ENCODE measurements at places on chromosomes 5 and 9.

DNA sequence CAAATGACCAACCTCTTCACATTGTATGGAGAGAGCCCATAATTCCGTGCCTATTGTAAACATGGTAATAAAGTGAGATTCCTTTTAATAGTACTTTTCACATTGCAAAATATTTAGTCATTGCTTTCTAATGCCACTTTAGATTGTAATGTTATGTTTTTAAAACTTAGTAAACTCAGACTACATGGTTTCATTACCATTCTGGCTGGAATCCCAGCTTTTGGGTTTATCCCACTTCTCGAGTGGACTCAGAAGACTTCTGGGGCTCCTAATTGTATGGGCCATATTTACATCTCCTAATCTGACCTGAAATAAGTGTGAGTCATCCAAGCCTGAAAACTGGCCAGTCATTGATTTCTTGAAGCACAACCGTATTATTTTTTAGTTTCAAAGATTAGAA, 217.6 kb downstream of the CAAP1 start:
- DNase-seq: peak; percentile 21

DNA sequence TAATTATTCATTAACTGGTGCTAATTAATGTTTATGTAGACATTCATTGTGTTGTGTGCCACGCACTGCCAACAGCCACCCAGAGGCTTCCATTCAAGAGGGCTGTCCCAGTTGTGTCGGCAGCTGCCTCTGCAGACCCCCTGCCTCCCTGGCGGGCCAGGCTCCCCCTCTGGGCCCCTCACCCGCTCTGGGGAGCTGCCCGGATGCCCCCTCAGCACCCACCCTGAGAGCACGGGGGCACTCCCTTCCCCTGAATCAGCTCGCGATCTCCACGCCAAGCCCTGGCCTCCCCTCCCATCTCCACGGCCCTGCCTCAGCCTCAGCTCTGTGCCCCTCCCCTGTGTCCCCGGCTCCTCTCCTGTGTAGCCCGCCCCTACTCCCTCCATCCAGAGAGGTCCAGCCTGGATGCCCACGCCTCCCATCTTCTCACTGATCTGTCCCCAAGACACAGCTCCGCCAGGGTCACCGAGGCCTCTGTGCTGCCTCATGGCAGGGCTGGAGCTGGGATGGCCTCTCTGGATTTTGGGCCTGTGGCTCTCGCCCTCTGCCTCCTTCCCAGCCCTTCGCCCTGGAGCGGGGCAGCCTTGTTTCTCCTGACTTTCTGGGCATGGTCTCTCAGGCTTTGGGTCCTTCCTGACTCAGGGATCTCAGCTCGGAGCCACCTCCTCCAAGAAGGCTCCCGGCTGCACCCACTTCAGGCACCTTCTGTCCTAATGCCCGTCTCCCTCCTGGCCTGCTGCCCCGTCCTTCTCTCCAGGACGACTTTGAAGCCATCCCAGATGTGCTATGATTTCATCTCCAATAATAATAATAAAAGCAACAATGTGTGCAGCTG, 16.0 kb upstream of the SLC9A3 start:
- DNase-seq: no peak

- no peak for DNase-seq
Observed at GRCh38 chr9:96620832-96621269, 1.2 kb upstream of the CDC14B start.

- DNase-seq: no peak
Observed at GRCh38 chr5:176819476-176819875, 9.1 kb downstream of the UNC5A start.

GRCh38 chr5:132354381-132355139, 14.9 kb upstream of the SLC22A5 start:
- no peak for DNase-seq

DNA sequence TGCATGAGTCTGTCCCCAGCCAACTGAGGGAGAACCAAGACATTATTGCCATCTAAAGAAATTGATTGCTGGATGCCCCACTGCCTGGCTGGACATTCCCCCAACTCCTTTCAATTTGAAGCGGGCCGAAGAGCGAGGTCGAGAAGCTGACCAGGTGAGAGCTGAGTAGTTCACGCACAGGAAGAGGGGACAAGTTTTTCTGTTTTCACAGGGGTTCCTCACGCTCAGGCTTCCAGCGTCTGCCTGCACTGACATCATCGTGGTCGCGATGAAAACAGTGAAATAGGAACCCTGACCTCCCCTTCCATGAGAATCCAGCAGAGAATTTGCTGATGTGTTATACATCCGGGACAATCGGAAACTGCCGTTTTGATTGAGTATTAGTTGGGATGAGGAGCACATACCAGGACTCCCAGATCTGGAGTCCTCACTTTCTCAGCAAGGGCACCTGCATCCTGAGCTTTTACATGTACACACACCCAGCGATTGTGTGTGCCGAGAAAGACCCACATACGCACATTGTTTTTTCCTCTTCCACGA, 3.1 kb upstream of the DMRT3 start:
- DNase-seq: no peak

GRCh38 chr9:130789747-130790672, 45.0 kb upstream of the ABL1 start:
- no peak for DNase-seq

- DNase-seq: no peak
Observed at GRCh38 chr9:124940521-124940893, 376 bp downstream of the GOLGA1 start.

- DNase-seq: no peak
Observed at GRCh38 chr9:111876179-111876578, 20.4 kb upstream of the UGCG start.

- DNase-seq: no peak
Observed at GRCh38 chr9:137025517-137025966, 2.5 kb downstream of the ABCA2 start.

DNA sequence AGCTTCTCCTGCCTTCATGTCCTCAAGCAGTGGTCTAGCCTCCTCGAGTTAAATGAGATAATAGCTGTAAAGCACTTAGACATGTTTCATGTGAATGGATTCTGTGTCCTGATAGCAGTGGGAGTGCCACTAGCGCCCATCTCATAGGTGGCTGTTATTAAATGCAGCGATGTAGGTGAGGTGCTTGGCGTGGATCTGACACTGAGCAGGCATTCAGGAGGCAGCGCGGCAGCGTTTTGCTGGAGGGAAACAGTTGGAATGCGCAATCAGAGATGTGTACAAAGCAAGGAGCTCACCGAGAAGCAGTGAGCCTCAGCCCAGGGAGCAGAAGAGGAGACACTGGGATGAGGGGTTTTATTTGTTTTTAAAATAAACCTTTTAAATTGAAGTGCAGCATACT, 106.6 kb downstream of the RGS3 start:
- no peak for DNase-seq

- DNase-seq: no peak
Observed at GRCh38 chr5:166581826-166582225, 1709.6 kb upstream of the WWC1 start.

DNA sequence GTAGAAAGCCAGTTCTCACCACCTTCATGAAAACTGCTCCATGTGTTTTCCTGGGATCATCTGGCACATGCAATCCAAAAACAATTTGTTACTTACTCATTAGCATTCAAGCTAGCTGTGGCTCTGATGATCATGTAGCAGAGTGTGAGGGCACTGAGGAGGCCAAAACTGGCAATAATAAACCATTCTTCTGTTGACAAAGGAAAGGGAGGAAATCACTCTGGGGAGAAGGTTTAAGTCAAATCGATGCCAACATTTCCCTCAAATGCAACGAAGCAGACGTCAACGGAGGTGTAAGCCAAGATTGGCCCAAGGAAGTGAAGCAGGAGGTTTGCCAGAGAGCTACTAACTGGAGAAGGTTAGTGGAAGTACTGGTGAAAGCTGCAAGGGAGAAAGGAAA, 55.7 kb upstream of the TBC1D9B start:
- no peak for DNase-seq

DNA sequence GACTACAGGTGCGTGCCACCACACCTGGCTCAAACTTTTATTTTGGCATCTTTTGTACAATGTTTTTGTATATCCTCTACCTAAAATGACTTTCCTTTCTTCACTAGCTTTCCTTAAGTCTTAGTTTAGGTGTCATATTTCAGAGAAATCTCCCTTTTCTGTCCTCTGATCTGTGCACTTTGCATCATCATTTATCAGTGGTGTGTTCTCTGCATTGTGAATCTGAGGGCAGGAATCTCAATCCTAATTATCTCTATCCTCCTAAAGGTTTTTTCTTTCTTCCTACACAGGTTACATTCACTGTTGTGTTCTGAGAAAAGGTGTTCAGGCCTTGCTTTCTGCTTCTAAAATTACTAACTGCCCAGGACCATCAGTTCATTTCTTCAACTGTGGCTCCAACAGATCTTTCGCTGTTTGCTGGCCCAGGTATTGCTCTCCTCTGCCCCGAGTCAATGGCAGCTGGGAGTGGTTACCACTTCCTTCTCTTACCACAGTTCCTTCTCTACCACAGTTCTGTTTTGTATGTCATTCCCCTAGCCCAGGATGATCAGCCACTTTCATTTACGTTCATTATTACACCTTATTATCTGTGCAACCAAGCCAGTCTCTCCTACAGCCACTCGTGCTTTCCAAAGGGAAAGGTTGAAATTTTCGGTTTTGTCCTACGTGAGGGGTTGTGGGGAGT, 14.0 kb downstream of the TGFBR1 start:
- DNase-seq: no peak

DNA sequence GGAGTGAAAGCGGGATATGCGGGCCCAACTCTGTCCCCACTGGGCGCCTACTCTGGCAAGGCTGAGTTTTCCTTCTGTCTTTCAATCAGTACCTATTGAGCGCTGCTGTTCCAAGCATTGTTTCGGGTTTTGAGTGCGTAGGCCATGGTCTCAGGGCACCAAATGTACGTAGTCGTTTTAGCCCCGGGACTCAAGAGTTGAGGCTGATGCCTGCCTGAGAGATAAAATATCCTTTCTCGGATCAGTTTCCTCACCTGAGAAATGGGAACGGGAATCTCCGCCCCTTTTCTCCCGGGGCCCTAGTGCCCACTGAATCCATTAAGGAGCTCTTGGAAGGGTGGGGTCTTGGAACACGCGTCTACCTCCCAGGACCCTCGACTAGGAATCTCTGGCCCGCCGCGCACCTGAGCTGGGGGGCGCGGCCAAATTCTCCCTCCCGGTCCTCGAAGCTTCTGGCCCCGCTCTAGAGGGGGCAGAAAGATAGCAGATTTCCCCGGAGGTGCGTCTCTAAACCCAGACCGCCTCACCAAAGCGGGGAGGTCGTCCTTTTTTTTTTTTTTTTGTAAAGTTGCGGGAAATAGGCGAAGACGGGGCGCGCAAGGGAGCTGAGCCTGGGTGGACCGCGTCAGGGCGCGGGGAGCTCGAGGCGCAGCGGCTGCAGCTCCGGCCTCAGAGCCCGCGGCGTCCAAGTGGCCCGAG, 494 bp upstream of the CXXC5 start:
- DNase-seq: no peak

- DNase-seq: no peak
Observed at GRCh38 chr5:7663808-7664207, 187.1 kb downstream of the CFAP90 start.

DNA sequence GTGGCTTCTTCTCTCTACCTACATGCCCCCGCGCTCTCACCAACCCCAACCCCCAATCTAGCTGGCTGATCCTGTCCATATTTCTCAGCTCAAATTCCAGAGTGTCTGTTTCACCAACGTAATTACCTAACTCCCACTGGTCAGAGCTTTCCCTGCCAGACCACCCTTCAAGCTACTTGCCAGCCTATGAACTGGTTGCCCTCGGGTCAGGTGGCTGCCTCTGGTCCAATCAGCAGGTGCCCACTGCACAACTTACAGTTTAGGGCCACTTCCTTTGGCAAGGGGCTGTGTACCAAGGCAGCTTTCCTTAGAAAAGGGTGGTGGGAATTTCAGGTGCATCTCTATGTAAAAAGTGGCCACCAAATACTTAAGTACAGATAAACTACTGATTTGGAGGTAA, 92.2 kb upstream of the SLC30A5 start:
- no peak for DNase-seq

DNA sequence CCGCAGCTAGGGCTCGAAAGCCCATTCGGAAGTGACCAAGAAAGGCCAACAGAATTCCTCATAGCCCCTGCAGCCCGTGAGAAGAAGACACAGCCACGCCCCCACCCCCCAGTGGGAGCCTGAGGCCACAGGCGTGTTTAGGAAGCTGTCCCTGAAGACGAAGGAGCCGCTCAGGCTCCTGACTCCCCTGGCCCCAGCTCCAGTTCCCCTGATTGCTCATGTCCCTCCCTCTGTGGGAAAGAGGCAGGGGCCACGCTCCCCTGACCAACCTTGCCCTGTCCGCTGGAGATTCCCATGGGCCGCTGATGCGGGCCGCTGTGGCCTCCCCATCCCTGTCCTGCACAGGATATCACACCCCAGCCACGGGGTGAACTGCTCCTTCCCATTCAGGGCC, 13.6 kb downstream of the ROPN1L start:
- no peak for DNase-seq

GRCh38 chr5:86865256-86865785, 247.6 kb downstream of the COX7C start:
- DNase-seq: no peak

GRCh38 chr5:31393126-31393525, 138.8 kb downstream of the DROSHA start:
- no peak for DNase-seq

GRCh38 chr9:69207503-69207902, 33.4 kb downstream of the TJP2 start:
- no peak for DNase-seq

DNA sequence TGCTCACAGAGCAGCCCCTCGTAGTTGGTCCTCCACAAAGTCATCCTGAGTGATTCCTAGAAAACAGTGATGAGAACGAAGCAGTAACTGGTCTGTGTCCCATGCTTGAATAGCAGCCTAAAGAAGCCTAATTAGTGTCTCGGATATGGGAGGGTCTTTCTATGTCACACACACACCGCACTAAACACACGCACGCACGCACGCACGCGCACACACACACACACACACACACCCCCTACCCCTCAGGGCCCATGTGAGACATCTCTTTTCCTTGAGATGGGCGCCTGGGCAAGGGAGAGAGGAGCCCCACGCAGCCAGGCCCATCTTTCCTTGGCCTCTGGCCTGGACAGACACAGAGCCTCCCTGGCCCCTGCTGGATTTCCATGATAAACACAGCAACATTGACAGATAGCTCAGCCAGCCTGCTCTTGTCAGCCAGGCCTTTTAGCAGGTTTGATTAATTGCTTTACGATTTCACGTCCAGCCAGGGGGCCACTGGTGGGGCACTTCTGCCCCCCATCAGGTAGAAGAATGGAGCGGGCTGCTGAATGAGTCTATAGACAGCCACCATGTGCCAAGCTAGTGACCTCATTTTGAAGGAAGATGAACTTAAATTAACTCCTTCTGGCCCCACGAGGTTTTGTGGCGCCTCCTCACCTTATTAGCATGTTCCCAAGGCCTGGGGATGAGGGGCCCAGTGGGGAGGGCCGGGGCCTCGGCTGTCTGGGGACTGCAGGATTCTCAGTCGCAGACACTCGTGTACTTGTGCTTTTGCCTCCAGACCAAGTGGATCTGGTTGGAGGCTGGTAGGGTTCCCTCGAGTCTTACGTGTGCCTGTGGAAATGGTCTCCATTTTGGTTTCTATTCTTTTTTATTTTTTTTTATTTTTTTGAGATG, 36.2 kb upstream of the PRDM12 start:
- DNase-seq: no peak

- DNase-seq: no peak
Observed at GRCh38 chr5:122909470-122910100, 64.2 kb downstream of the SNX24 start.

- no peak for DNase-seq
Observed at GRCh38 chr5:54136516-54137440, 173.6 kb downstream of the ARL15 start.

- DNase-seq: no peak
Observed at GRCh38 chr5:76716456-76717157, 681 bp downstream of the F2R start.

GRCh38 chr9:21968331-21969010, 25.7 kb downstream of the CDKN2A start:
- no peak for DNase-seq

All from HFFc6 (cell line).